ENCODE measurements at places on chromosomes 13 and 19. TPM values are rescaled to one million over a fixed set of nuclear protein-coding genes. Genes with fewer than 3 reads are reported as not detected.
A peak's percentile ranks its signal among the peaks of the same experiment; 100 is the strongest.

NALCN gene
- not detected for total RNA-seq

GRCh38 chr19:10751109-10751953 lies 33.5 kb downstream of the DNM2 start:
- H3K27me3 ChIP-seq = no peaks in the 10 kb centered on the region
- H3K4me1 ChIP-seq = peaks cover 90% of the 10 kb centered on the region
- DNase-seq = no peak

CD209 gene
- not detected for total RNA-seq

DNA sequence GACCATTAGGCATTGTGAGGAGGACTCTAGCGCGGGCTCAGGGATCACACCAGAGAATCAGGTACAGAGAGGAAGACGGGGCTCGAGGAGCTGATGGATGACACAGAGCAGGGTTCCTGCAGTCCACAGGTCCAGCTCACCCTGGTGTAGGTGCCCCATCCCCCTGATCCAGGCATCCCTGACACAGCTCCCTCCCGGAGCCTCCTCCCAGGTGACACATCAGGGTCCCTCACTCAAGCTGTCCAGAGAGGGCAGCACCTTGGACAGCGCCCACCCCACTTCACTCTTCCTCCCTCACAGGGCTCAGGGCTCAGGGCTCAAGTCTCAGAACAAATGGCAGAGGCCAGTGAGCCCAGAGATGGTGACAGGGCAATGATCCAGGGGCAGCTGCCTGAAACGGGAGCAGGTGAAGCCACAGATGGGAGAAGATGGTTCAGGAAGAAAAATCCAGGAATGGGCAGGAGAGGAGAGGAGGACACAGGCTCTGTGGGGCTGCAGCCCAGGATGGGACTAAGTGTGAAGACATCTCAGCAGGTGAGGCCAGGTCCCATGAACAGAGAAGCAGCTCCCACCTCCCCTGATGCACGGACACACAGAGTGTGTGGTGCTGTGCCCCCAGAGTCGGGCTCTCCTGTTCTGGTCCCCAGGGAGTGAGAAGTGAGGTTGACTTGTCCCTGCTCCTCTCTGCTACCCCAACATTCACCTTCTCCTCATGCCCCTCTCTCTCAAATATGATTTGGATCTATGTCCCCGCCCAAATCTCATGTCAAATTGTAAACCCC lies 2.8 kb upstream of the CEACAM5 start:
- no peaks in the 10 kb centered on the region for H3K36me3 ChIP-seq
- DNase-seq = peak; percentile 34
- H3K27me3 ChIP-seq = peaks cover 4% of the 10 kb centered on the region
- H3K4me1 ChIP-seq = peaks cover 4% of the 10 kb centered on the region
- no peak overlapping the region for H3K4me3 ChIP-seq
- no peak overlapping the region for H3K27ac ChIP-seq

RAB3A gene
- total RNA-seq = 5.2 TPM

- H3K36me3 ChIP-seq = peaks cover 2% of the 10 kb centered on the region
- H3K4me1 ChIP-seq = peaks cover 29% of the 10 kb centered on the region
- no peak for DNase-seq
- H3K27me3 ChIP-seq = no peaks in the 10 kb centered on the region
- no peak overlapping the region for H3K4me3 ChIP-seq
- H3K27ac ChIP-seq = no peak overlapping the region
Observed at GRCh38 chr13:40522282-40522681, 144.2 kb downstream of the FOXO1 start.

ZSWIM4 gene
- 6.2 TPM for total RNA-seq

DNA sequence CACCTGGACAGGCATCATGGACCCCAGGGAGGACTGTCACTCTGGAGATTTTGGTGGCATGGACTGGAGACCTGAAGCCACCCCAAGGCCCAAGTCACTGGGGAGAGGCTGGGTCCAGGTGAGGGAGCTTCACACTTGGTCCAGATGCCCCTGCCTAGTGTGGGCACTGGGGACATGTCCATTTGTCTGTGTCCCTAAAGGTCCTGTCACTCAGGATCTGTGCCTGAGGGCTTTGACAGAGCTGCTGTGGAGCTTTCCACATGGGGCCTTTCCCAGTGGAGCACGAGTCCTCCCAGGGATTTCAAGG lies 40.5 kb upstream of the CEACAM8 start:
- peaks cover 10% of the 10 kb centered on the region for H3K27me3 ChIP-seq
- H3K4me3 ChIP-seq = no peak overlapping the region
- no peaks in the 10 kb centered on the region for H3K4me1 ChIP-seq
- no peak overlapping the region for H3K27ac ChIP-seq
- no peak for DNase-seq

GRCh38 chr19:1799695-1800342 lies 12.3 kb downstream of the ATP8B3 start:
- no peak overlapping the region for H3K4me3 ChIP-seq
- no peak for DNase-seq
- H3K4me1 ChIP-seq = no peaks in the 10 kb centered on the region
- no peak overlapping the region for H3K27ac ChIP-seq

SCAMP4 gene
- total RNA-seq = 37.9 TPM

GRCh38 chr13:66137384-66137783 lies 1092.8 kb downstream of the PCDH9 start:
- no peak overlapping the region for H3K4me3 ChIP-seq
- H3K4me1 ChIP-seq = no peaks in the 10 kb centered on the region
- no peak for DNase-seq
- no peaks in the 10 kb centered on the region for H3K36me3 ChIP-seq
- H3K27ac ChIP-seq = no peak overlapping the region

DNA sequence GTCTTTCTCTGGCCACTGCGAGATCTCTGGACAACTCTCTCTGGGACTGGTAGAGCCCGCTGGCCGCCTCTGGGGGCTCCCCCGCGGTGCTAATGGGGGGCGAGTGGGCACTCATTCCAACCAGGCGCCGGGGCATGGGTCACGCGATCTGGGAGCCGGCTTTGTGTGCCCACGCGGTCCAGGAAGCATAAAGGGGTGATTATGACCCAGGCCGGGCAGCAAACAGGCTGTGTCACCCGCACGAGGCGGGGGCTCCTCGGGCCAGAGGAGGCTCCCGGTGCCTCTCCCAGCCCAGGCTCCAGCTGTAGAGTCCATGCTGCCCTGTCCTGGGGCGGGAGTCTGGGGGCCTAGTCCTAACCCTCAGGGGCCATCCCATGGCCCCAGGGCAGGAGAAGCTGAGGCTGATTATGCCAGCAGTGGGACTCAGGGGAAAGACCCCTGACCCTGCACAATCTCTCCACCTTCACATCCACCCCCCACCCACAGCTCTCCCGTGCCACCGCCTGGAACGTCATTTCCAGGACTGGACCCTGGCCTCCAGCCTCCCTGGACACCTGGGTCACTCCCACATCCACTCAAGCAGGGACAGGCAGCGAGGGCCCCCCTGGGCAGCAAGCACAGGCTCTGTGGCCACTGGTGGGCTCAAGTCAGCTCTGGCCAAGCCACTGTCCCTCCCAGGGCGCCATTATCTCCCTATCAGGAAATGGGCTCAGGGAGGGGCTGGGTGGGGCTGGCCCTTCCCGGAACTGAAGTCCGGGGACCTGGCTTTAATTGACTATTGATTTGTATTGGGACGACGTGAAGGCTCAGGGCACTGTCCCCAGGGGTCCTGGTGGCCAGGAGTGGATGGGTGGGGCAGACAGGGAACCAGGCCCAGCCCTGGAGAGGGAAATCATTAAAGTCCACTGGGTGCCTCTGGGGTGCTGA lies 50.0 kb downstream of the PTPRS start:
- no peak overlapping the region for H3K27ac ChIP-seq
- no peak for DNase-seq
- peaks cover 14% of the 10 kb centered on the region for H3K27me3 ChIP-seq

MATK gene
- 14.8 TPM for total RNA-seq

GRCh38 chr13:24090049-24090448 lies 70.5 kb upstream of the SPATA13 start:
- H3K36me3 ChIP-seq = no peaks in the 10 kb centered on the region
- no peak overlapping the region for H3K4me3 ChIP-seq
- peaks cover 4% of the 10 kb centered on the region for H3K4me1 ChIP-seq
- no peak for DNase-seq

KLHL1 gene
- not detected for total RNA-seq

DNA sequence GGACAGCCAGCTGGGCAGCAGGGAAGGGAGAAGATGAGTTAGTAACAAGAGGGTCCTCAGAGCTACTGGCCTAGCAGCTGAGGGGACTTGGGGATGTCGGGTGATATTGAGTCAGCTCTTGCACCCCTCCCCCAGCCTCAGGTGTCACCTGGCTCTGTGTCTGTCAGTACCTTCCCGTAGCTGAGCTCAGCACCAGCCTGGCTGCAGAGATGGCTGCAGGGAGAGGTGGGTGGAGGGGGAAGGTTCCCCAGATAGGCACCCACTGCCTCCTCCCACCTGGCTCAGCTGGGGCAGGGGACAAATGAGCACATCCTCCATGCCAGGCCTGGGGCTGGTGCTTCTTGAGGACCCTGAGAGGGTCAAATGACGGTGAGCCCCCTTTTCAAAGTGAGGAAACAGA lies 6.8 kb upstream of the KPTN start:
- peaks cover 23% of the 10 kb centered on the region for H3K4me1 ChIP-seq
- no peak for DNase-seq
- H3K27ac ChIP-seq = no peak overlapping the region
- H3K36me3 ChIP-seq = peaks cover 17% of the 10 kb centered on the region
- no peaks in the 10 kb centered on the region for H3K27me3 ChIP-seq
- H3K4me3 ChIP-seq = no peak overlapping the region

- H3K4me1 ChIP-seq = peaks cover 86% of the 10 kb centered on the region
- H3K36me3 ChIP-seq = peaks cover 17% of the 10 kb centered on the region
- no peak overlapping the region for H3K4me3 ChIP-seq
Observed at GRCh38 chr19:5957170-5957569, 20.8 kb downstream of the RANBP3 start.

DPRX gene
- total RNA-seq = not detected

DNA sequence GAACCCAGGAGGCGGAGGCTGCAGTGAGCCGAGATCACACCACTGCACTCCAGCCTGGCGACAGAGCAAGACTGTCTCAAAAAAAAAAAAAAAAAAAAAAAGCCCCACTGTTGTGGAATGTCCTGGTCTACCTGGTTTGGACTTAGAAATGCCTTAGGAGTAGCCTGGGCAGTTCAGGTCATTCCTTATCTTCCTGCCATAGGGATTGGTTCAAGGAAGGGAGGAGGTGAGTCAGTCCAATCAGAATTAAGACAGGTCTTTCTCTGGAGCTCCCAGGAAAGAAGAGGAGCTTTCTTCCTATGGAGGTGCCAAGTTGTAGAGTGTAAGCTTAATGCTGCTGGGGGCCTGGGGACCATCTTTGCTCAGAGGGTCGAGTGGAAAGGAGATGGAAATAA lies 44.8 kb downstream of the SIPA1L3 start:
- H3K27ac ChIP-seq = no peak overlapping the region
- no peaks in the 10 kb centered on the region for H3K4me1 ChIP-seq
- no peak overlapping the region for H3K4me3 ChIP-seq

DNA sequence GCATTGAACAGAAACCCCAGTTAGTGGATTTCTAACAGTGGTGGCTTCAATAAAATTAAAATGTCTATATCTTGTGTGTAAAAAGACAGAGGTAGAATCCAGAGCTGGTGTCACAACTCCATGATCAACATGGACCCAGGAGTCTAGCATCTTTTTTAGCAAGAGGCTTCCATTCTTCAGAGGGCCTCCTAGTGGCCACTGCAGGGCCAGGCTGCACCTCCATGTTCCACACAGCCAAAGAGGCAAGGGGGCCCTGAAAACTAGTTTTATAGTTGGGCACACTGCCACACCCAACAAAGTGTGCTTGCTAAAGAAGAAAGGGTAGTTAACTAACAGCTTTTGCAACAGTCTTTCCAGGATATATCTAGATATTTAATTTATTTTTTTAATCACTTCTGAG lies 12.9 kb downstream of the N4BP2L1 start:
- H3K4me1 ChIP-seq = peaks cover under 1% of the 10 kb centered on the region
- peak; percentile 26 for DNase-seq
- peak overlapping the region; percentile 13 for H3K27ac ChIP-seq
- H3K4me3 ChIP-seq = no peak overlapping the region
- H3K27me3 ChIP-seq = no peaks in the 10 kb centered on the region

RNF17 gene
- 0.42 TPM for total RNA-seq

DNA sequence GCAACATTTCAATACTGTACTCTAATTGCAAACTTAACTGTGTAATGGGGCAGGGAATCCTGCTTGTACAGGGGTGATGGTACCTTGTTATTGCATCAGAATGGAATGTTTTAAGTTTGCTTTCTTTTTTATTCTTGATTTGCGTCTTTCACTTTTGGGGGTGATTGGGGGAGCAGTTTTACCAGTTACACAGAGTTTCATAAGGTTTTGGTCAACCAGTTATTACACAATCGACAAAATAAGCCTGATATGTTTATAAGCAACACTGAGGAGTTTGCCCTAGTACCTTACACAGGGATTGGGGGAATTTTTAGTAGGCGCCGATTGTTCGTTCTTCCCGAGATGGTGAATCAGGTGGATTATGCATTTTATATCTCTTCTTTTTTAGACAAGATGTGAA lies 2.7 kb downstream of the KLF5 start:
- peaks cover 28% of the 10 kb centered on the region for H3K27me3 ChIP-seq
- no peak overlapping the region for H3K4me3 ChIP-seq
- DNase-seq = no peak

FUZ gene
- total RNA-seq = 13.9 TPM

GRCh38 chr19:50854636-50855410 lies at the start of gene KLK3:
TSS of gene KLK3 (plus strand) at chr19:50854915. CDS start at chr19:50854956, 41 bp downstream.
- H3K4me3 ChIP-seq = no peak within 1 kb of the TSS
- no peaks in the 10 kb centered on the region for H3K4me1 ChIP-seq
- no peak for DNase-seq
- no peaks in the 10 kb centered on the region for H3K36me3 ChIP-seq

DNA sequence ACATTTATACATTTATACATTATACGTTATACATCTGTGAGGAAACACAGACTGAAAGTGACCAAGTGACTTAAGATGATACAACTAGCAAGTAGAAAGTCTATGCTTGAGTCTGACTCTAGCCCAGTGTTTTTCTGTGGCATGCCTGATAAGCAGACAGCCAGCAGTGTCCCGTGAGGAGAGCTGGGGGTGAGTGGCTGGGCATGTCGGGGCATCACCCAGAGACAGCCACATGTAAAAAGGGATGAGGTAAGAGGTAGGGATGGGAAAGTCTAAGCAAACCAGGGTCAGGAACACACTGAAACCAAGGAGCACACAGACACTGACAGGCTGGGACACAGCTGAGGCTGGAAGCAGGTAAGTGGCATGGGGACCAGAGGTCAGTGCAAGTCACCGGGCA lies 333.2 kb downstream of the FOXO1 start:
- no peak for DNase-seq
- peaks cover 13% of the 10 kb centered on the region for H3K4me1 ChIP-seq
- H3K36me3 ChIP-seq = no peaks in the 10 kb centered on the region
- H3K27me3 ChIP-seq = no peaks in the 10 kb centered on the region
- no peak overlapping the region for H3K4me3 ChIP-seq
- no peak overlapping the region for H3K27ac ChIP-seq

DNA sequence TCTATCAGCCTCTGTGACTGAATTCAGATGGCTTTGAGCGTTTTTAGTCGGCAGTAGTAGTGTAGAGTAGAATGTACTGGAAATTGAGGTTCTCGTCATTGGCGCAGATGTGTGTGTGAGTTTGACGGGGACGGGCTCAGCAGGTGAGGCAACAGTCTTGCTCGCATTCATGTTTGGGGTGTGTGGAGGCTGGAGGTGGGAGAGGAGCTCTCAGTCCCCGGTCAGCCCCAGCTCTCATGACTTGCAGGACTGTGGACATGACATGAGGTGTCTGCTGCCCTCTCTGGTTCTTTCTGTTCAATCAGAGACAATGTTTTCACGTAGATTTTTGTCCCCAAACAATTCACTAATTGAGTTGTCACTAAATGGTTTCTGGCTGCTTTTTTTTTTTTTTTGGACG lies 57.2 kb downstream of the ING1 start:
- no peak for DNase-seq
- H3K27ac ChIP-seq = no peak overlapping the region
- H3K4me3 ChIP-seq = no peak overlapping the region
- H3K27me3 ChIP-seq = peaks cover 24% of the 10 kb centered on the region

All from activated CD4-positive, alpha-beta T cell treated with anti-CD3 and anti-CD28 coated beads, Interleukin-2, amount 10 ng/mL, durations not matched to agents 7 days and 5 days (primary cell).